ENCODE measurements at places on chromosomes 1 and 21.

DNA sequence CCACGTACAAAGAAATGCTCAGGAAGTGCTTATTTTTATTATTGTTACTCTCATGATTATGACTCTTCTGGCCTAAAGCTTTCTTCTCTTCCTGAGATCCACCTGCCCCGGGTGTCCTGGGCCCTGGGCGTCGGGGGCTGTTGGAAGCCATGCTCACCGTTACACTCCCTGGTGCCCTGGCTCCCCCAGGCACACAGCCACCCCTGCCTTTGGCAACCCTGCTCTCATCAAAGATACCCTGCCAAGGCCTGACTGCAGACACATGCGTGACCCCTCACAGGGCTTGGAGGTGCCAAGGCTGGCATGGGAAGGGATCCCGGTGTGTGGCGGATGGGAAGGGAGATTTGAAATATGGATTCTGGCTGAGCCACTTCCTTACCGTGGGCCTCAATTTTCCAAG, 3.3 kb upstream of the KISS1 start:
- no peak for DNase-seq

GRCh38 chr1:234649432-234650081, 39.6 kb upstream of the IRF2BP2 start:
- DNase-seq = no peak

GRCh38 chr1:164660775-164661174, 101.8 kb downstream of the PBX1 start:
- DNase-seq = no peak

DNA sequence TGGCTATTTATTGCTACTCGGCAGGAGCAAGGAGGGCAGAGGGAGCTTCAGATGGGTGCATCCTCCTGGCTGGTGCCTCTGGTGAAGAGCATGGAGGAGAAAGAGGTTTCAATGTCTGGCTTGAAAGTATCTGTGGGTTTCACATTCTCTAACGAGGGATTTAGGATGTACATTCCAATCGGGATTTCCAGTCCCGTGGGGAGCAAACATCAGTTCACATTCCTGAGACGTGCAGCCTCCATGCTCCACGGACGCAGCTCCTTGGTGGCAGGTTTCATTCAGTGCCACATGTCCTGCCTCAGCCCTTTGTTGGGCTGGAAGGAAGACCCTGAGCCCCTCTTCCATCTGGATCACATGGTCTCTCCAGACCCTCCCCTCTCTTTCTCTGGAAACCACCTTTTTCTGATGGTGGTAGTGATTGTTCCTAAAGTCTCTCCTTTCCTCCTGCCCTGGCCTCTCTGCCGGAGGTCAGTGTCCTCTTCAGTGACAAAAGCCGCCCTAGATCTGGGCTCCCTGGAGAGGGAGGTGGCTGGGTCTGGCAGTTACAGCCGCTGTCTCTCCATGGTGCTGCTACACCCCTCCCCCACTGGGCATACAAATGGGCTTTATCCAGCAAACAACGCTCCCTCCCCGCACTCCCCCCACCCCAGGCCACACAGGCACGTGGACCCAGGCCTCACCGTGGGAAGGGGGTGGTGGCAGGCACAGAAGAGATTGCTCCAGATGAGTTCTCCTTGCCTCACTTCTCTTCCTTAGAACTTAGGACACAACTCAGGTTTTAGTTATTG, 826 bp upstream of the CA14 start:
- DNase-seq = no peak

DNA sequence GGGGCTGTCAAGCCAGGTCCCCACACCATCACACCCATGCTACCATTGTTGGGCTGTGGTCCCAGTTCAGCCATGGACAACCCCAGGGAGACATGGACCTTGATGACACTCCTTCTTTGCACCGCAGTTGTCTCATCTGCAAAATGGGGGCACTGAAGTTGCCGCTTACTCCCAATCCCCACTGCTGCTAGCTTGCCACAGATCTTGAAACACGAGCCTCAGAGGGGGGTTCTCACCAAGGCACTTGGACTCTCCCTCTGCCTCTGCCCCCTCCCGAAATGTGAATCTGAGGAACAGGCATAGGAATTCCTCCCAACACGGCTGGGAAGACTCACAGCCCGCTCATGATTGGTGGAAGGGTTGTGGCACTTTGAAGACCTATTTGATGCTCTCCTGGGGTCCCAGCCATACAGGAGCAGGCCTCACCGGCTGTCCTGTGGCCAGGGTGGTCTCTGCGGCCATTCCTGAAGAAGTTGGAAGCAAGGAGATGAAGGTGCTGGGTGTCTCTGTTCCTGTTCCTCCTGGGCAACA, 31.1 kb downstream of the RUNX3 start:
- no peak for DNase-seq

DNA sequence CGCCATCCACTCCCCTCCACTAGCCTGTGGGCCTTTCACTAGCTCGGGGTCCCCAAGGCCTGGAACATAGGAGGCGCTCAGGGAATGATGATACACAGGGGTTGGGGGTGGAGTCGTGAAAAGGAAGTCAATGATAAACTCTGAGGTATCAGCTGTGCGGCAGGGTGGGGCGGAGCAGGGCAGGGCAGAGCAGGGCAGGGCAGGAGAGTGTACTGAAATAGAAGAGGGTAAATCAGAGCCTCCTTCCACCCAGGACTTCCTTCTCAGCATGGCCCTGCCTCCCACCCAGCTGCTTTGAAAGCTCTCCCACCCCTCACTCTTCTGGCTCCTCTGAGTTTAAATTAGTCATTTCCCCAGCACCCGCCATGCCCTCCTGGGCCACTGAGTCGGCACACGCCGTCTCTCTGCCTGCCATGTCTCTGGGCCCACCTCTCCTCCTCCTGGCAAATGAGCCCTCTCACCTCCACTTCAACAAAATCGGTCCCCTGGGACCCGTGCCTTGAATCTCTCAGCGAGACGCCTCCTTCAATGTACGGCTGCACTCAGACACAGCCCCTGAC, 16.9 kb downstream of the CAPZB start:
- no peak for DNase-seq

Measured in uterus (tissue), 4 donors.